ENCODE measurements at places on chromosomes 6 and 20.

GRCh38 chr20:46720776-46721425 is 11.5 kb downstream of the SLC2A10 start:
- DNase-seq, result no peak

GRCh38 chr20:31903627-31904386 is 33.4 kb downstream of the TTLL9 start:
- no peak for DNase-seq

DNA sequence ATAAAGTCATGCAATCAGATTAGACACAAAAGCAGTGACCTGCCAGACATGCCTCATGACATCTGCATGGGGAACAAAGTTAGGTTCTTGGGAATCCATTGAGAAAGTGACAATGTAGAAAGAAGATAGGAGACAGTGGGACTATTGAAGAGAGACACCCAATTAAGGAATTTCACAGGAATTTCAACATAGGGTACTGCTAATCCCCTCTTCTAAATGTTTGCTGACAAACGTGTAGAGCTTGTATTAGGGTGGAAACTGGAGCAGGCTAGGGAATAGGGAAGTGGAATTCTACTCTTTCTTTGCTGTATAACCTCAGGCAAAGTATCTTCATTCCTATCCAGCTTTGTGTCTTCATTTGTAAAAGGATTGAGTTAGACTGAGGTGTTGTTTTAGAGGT is 409.4 kb upstream of the SASH1 start:
- no peak for DNase-seq

GRCh38 chr6:56758553-56758952 is 115.9 kb upstream of the DST start:
- DNase-seq, result no peak

- DNase-seq, result no peak
Measured at GRCh38 chr6:10531942-10532341, 10.8 kb downstream of the GCNT2 start.

GRCh38 chr6:98633886-98634285 is 200.5 kb upstream of the POU3F2 start:
- DNase-seq, result no peak

GRCh38 chr6:136035378-136036070 is 184.0 kb downstream of the PDE7B start:
- DNase-seq, result no peak

- DNase-seq, result no peak
Measured at GRCh38 chr6:168196881-168197635, 118.0 kb upstream of the FRMD1 start.

- DNase-seq, result no peak
Measured at GRCh38 chr20:36861875-36862801, 13.8 kb upstream of the TLDC2 start.

DNA sequence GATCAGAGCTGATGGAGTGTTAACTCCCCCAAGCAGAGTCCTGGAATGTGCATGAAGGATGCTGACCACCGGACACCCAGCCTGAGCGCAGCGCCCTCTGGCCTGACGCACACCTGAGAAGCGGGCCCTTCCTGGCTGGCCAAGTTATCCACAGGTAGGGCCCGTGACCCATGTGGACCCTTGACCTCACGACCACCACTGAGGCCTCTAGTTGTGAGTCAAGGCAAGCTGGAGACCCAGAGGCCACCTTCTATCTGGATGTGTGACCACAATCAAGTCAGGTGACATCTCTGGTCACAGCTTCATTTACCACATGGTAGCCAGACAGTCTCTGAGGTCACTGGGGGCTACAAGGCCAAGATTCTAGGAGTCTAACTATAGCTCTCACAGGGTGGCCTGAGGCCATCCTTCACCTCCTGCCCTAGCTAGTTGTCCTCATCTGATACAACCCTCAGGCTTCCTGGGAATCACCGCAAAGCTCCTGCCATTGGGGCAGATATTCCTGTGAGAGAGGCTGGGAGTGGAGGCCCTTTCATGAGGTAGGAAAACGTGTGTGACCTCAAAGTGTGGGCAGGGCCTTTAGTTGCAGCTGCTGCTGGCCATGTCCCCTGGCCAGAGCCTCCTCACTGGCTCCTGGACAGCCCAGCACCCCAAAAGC is 53.1 kb downstream of the DSTN start:
- no peak for DNase-seq

DNA sequence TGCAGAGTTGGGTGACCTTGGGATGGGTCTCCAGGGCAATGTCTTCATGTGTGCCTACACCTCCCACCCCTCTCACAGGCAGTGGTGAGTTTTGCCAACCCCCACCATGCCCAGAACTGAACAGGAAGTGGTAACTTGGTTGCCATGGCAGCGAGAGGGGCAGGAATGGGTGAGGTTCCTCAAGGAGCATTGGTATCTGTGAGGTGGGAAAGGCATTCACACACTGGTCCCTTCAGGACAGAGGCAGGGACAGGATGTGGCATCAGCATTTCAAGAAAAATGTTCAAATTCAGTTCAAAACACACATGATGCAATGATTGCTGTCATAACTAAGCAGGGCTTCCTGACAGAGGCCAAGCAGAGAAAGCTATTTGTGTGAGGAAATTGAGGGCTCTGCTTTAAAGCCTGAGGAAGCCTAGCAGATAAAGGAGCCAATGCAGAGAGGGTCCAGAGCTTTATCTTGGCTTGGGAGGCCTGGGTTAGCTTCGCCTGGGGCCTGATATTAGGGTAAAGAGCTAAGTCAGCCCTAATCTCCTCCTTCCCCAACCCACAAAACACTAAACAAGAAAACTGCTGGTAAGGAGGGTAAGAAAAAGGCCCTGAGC is 551 bp downstream of the TREML2 start:
- DNase-seq, result peak; percentile 22

GRCh38 chr6:139149383-139149782 is 14.5 kb downstream of the HECA start:
- DNase-seq, result no peak

DNA sequence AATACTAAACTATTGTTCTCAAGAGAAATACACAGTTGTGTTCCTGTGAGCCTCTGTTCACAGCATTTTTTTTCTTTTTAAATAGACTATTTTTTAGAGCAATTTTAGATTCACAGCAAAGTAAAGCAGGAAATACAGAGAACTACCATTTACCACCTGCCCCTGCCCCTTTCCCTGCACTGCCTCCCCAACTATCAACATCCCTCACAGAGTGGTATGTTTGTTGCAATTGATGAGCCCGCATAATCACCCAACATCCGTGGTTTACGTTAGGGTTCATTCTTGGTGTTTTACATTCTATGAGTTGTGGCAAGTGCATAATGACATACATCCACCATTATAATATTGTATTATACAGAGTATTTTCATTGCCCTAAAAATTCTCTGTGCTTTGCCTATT is 71.6 kb upstream of the TNFAIP3 start:
- no peak for DNase-seq

- DNase-seq, result no peak
Measured at GRCh38 chr6:129634411-129635230, 75.4 kb downstream of the ARHGAP18 start.

DNA sequence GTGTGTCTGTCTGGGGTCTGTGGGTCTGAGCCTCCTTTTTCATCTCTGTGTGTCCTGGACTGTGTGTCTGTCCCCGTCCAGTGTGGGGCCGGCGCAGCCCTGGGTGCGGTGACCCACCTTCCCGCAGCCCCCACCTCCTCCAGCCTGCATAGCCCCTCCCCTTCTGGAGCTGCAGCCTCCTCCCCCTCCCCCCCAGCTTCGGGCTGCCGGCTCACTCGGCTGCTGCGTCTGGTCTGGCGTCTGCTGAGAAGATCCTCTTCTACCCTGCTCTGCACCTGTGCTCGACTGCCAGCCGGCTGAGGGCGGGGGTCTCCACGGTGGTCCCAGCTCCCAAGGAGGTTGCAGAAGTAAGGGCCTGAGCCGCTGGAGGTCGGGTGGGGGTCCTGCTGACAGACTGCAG is 7.6 kb upstream of the LKAAEAR1 start:
- DNase-seq, result no peak

- no peak for DNase-seq
Measured at GRCh38 chr6:39189915-39190544, 39.2 kb downstream of the KCNK5 start.

GRCh38 chr6:43125555-43125954 is 45.5 kb upstream of the SRF start:
- DNase-seq, result no peak

DNA sequence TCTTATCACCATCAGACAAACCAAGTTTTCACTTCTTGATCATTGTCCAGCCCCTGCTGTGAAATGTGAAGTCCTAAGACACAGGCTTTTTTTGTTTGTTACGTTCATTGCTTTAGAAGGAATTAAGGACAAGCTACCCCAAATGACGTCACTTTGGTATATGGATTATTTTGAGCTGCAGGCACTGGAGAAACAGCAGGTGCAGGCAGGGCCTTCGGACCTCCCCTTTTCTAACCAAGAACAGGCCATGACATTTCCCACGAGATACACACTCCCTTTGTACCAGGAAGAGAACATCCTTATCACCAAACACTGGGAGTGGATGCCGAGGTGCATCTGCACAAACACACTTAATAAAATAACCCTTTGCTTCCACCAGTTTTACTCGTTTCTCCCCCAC is 418.0 kb upstream of the SULF2 start:
- no peak for DNase-seq

- DNase-seq, result no peak
Measured at GRCh38 chr6:148186916-148187315, 155.7 kb upstream of the SASH1 start.

- DNase-seq, result no peak
Measured at GRCh38 chr6:95795927-95796326, 218.6 kb downstream of the MANEA start.

GRCh38 chr6:33278392-33278741 is 1.4 kb downstream of the B3GALT4 start:
- no peak for DNase-seq

DNA sequence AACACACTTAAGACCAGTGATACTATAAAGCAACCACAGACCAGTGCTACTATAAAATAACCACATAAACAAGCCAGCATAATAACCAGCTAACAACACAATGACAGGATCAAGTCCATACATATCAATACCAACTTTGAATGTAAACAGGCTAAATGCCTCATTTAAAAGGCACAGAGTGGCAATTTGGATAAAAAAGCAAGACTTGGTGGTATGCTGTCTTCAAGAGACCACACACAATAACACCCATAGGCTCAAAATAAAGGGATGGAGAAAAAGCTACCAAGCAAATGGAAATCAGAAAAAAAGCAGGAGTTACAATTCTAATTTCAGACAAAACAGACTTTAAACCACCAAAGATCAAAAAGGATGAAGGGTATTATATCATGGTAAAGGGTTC is 19.8 kb upstream of the ELOVL4 start:
- DNase-seq, result no peak

DNA sequence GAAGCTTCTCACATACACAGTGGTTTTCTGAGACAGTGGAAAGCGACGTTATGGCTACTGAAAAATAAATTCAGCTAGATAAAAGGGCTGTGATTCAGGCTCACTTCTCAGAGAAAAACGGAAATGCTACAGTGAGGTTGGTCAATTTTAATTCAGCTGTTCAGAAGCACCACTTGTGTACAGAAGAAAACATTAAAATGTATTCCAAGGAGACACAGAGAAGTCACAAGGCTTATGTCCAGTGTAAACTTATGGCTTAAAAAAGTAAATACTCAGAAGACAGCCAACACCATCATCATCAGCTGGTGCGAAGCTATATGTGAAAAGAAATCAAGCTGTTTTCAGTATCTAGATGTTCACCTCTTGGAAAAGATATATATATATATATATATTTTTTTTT is 68.6 kb downstream of the ABHD12 start:
- no peak for DNase-seq

GRCh38 chr6:161772176-161772575 is 498.3 kb upstream of the AGPAT4 start:
- no peak for DNase-seq

DNA sequence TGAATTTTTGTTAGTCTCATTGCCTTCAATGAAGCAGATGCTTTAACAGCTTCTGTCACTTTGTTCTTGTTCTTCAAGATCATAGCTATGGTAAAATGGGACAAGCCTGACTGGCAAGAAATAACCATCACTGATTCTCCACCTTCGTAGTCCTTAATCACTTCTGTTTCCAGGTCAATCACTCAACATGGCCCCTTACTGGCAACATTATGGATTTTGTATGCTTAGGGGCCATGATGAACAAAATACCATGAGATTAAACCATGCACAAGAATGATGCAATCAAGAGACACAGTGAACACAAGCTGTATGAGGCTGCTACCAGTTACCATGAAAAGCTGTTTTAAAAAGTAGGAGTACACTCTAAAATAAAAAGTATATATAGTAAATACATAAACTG is 32.8 kb downstream of the ADNP start:
- no peak for DNase-seq

DNA sequence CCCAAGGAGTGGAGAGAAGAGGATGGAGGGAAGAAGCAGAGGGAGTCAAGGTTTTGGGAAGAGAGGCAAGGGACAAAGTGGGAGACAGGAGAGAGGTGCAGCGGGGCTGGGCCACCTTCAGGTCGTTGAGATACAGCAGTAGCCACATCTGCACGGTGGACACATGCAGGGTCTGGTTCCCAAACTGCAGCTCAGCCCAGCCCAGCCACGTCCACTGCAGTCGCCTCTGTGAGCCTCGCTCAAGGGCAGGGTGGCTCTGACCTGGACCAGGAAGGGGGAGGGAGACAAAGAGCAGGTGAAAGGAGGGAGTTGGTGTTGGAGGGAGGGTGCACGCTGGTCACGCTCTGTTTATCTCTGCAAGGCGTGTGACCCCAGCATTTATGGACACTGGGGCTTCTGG is 14.9 kb downstream of the CUL7 start:
- DNase-seq, result no peak

DNA sequence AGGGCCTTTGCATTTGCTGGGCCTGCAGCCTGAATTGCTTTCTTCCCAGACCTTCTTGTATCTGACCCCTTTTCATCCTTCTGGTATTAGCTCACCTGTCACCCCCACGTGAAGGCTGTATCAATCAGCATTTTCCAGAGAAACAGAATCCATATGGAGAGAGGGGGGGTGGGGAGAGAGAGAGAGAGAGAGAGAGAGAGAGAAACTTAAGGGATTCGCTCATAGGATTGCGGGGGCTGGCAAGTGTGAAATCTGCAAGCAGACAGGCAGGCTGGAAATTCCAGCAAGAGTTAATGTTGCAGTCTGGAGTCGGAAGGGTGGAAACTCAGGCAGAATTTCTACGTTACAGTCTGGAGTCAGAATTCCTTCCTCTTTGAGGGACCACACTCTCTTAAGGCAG is 410.7 kb upstream of the SULF2 start:
- DNase-seq, result no peak

DNA sequence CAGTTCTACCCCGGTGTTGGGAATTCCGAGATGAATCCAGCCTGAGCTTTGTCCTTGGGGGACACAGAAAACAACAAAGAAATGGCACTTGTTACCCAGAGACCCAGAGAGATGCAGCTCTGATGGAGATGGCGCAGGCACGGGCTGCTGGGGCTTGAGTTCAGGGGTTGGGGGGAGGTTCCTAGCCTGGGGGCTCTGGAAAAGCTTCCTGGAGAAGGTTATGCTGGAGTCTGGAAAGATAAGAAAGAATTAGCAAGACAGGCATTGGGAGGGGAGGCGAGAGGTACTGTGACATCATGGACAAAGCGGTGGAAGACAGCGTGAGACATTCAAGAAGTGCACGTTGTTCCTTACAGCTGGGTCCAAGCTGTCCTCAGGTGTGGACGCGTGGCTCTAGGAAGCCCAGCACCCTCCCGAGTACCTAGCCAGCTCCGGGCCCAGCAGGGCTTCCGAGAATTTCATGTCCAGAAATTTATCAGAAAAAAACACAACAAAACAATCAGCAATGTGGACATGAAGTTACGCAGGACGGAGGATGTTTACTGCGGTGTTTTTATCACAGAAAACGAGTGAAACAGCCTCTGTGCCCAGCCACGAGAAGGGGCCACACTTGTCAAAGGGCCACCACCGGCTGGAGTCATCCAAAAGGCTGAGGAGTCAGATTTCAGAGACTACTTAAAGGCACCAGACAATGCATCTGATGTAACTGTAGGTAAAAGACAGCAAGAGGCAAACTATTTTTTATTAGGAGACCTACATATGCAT is 39.5 kb downstream of the C20orf203 start:
- no peak for DNase-seq

Data from stimulated activated CD4-positive, alpha-beta T cell treated with anti-CD3 and anti-CD28 coated beads, Interleukin-4, amount 100 ng/mL, for 4 hours (primary cell).